NCI-H526 treated with DMSO at 0.1 percent for 48 hours (cell line): ENCODE measurements at places on chromosomes 12 and 14.

DNA sequence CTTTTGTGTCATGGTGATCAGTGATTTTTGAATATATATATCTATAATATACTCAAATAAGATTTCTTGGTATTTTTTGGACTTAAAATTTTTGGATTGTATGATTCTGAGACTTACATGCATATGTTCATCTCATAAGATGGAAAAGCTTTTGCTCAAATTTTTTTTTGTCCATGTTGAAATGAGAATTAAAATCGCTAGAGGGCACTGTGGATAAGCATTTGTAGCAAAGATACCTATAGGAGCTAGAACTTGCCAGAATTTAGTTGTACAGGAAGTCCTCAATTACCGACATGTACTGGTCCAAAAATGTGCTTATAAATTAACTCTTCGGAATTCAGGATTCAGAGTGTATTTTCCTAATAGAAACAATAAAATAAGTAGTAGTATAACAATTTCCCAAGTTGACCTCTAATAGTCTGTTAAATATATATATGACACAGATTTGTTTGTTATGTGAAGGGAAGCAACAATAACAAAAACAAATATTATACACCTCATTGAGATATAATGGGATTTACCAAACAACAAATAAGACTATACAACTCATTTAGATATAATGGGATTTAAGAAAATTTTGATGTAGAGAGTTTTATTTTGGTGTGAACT lies 179.6 kb downstream of the TMEM117 start:
- peak; percentile 41 for DNase-seq

GRCh38 chr14:84375235-84375634 lies 1154.7 kb upstream of the FLRT2 start:
- DNase-seq, result no peak

DNA sequence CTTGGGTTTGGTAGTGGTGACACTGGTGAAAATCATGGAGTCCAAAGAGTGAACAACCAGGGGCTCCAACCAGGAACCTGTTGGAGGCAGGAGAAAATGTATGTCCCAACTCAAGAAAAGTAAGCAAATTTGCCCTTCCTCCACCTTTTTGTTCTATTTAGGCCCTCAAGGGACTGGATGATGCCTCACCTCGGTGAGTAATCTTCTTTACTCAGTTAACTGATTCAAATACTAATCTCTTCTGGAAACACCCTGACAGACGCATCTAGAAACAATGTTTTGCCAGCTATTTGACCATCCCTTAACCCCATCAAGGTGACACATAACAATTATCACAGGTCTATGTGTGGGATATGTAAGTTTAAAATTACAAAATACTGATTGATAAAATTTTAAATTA lies 272.4 kb upstream of the FOXG1 start:
- no peak for DNase-seq

DNA sequence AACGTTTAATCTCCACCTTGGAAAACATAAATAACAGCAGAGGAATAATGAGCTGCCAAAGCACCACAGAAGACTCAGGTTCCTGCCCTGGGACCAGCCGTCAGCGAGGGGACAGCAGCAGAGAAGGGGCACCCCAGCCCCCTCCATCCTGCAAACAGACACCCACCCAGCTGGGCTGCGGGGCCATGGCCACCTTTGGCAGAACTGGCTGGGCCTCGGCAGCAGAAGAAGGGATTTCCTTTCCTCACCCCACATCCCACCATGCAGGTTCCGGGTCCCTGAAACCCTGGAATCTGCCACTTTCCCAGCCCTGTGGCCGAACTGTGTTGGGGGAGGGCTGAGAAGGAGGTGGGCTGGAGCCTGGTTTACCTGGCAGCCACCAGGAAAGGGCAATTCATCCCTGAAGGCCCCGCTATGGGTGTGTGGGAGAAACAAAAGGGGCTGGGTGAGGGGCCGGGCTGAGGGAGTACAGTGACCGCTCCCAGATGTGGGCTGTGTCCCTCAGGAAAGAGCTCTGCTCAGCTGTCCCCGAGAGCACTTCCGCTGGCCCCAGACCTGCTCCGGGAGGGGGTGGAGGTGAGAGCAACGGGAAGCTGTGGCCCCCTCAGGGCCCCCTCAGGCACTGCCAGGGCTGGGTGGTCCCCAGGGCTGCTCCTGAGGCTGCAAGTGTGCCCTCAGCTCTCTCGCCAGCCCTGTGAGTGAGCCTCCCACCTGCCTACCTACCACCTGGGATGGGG lies 3.8 kb downstream of the PGF start:
- no peak for DNase-seq

DNA sequence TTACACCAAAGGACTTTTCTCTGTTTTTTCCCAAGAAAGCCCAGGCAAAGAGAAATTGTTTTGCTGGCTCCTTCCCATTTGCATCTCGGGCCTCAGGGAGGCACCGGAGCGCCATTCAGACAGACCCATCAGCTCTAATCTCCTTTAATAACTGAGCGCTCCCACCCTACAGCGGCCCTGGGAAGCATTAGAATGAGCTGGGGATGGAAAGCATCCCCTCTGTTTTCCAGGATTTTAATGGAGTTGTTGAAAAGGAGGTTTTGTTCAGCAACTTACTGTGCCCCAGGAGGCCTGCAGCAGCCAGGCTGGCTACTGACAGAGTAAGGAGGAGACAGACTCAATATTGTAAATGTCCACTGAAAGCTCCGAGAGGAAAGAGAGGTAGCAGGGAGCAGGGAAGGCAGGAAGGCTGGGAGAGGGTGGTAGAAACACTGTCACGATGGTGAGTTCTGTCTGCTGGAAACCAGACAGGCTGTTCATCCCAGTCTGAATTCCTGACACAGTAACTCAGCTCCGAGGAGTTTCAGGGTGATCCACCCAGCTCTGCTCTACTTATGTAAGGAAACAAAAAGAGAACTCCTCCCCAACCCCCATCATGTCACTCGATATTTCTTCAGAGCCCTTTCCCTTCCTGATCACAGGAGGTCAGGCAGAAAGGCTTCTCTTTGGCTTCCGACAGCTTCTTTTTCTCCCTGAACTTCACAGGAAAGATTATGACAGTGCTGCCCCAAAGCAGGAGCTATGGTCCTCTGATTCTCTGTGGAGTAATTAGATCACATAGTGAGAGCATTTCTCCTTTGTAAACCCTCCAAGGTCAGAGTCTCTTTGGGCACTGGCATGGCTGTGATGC lies 62.5 kb upstream of the TMEM132D start:
- DNase-seq, result no peak

GRCh38 chr12:124032265-124032886 lies 59.4 kb downstream of the ZNF664 start:
- peak; percentile 13 for DNase-seq

DNA sequence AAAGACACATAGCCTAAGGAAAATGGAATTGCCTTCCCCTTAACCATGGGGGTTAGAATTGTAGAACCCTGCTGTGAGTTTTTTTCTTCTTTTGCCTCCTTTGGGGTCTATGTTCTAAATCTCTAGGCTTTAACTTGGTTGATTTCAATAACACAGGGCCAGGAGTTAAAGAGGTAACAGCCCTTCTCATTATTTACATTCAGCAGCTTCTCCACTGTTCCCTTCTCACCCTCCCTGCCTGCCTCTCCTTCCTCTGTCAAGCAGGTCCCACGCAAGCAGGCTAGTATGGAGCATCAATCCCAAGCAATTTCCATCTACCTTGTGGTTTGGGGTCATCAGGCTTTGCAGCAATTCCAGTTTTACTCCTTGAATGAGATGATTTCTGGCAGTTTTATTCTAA lies 236.1 kb upstream of the G2E3 start:
- no peak for DNase-seq

DNA sequence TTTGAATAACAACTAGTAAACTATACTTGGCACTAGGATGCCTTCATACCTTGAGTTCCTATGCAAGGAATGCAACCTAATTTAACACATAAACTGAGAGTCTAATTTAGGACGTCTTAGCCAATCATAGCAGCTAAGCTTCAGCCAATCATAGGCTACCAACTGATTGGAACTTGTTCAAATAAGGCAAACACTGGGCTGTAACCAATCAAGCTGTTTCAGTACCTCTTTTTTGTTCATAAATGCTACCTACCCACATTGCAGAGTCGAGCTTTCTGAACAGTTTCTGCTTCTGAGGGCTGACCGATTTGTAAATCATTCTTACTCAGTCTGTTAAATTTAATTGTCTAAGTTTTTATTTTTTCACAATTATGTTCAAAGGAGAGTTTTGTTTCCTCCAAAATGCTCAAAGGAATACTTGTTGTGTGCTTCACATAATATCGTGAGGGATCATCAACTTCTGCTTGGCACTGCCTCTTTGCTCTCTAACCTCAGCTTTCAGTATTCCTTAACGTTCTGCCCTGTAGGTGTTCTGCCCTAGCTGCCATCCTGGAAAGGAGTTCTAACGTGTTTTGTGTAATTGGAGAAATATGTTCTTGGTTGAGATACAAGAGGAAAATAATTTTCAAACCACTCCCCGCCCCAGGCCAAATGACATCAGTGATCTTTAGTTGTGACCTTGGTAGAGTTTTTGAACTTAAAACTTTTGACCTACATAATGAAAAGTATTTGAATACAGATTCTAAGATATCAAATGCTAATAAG lies 380.4 kb upstream of the MIS18BP1 start:
- no peak for DNase-seq

DNA sequence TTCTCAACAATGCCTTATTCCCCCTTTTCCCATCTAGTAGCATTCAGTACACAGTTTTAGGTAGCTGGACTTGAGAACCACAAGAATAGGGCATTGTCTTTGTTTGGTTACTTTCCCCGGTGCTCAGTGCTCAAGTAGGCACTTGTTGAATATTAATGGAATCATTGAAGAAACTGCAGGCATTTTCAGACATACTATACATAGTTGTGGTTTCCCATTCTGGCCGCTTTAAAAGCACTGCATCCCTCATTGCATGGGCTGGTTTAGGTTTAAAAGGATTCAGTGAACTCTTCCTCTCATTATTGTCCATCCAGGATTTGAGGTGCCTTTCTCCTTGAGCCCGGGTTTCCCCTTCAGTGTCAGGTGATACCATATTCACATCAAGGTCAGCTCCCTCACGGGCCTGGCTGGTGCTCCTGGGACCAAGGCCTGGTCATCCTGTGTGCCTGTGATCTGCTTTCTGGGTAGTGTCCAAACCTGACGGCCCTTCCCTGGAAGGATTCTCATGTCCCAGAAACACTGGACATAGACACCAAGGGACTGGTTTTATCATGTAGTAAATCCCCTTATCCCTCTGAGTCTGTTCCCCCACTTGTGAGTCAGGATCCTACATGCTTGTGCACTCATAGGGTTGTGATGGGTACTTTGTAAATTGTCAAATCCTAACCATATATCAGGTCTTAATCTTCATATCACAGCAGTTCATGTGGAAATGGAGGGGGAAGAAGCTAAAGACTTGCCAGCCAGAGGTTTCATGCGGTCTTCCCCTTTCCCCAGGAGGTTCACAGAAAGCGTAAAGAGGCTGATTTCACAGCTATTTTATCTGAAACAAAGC lies 7.4 kb downstream of the TCP11L2 start:
- DNase-seq, result no peak

GRCh38 chr14:23217032-23218020 lies 20.4 kb upstream of the RNF212B start:
- DNase-seq, result no peak

GRCh38 chr12:7017870-7018349 lies 366 bp downstream of the LPCAT3 start:
- DNase-seq, result peak; percentile 60

- no peak for DNase-seq
Measured at GRCh38 chr12:3170423-3171194, 93.4 kb downstream of the TSPAN9 start.

DNA sequence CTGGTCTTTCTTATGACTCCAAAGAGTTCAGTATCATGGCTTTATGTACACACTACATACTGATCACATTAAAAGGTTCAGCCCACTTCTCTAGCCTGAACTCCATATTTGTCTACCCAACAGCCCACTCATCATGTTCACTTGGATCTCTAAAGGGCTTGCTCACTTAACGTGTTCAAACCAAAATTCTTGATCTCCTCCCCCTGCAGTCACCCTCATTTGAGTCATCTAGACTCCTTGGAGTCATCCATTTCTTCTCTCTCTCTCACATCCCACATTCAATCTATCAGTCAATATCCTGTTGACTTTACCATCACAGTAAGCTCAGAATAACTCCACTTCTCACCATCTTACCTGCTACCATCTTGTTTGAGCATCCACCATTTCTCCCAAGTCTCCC lies 148.4 kb upstream of the ARID2 start:
- DNase-seq, result no peak
